ENCODE measurements at places on chromosomes 12 and 14. TPM values are rescaled to one million over a fixed set of nuclear protein-coding genes. Genes with fewer than 3 reads are reported as not detected.

ANO2 gene
- total RNA-seq: not detected

DNA sequence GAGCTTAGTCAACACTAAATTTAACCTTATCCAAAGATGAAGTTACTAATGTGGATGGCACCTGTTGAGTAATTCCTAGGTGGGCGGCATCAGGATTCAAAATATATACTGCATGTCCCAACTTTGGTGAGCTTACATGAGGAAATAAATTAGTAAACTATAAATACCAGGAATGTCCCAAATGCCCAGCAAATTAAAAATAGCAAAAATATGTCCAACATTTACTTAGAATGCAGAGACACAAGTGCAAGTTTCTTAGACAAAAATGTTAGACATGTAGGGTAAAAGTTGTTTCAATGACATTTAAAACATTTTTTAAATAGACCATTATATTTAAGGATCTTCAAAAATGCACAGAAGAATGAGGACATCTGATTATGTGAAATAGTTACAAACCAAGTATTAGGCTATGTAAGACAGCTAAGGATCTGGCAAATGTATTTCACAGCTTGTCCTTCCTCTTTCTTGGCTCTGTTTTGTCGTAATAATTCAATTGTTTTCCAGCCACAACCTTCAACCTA lies 115.9 kb downstream of the NAV3 start:
- no peaks in the 10 kb centered on the region for H3K36me3 ChIP-seq
- H3K4me1 ChIP-seq: peaks cover 5% of the 10 kb centered on the region
- no peak for DNase-seq
- H3K27me3 ChIP-seq: no peaks in the 10 kb centered on the region
- peak overlapping the region; percentile 9 for H3K27ac ChIP-seq
- no peak overlapping the region for H3K4me3 ChIP-seq

- H3K27me3 ChIP-seq: no peaks in the 10 kb centered on the region
- H3K36me3 ChIP-seq: no peaks in the 10 kb centered on the region
- no peak overlapping the region for H3K27ac ChIP-seq
- H3K4me1 ChIP-seq: no peaks in the 10 kb centered on the region
- no peak overlapping the region for H3K4me3 ChIP-seq
Observed at GRCh38 chr12:22360774-22361173, 26.3 kb upstream of the ST8SIA1 start.

ARMH4 gene
- total RNA-seq: not detected

GRCh38 chr12:61566183-61566582 lies 694.0 kb upstream of the USP15 start:
- no peak for DNase-seq
- H3K4me3 ChIP-seq: no peak overlapping the region
- H3K27ac ChIP-seq: no peak overlapping the region
- H3K27me3 ChIP-seq: no peaks in the 10 kb centered on the region
- peaks cover 6% of the 10 kb centered on the region for H3K4me1 ChIP-seq
- H3K36me3 ChIP-seq: no peaks in the 10 kb centered on the region

DNA sequence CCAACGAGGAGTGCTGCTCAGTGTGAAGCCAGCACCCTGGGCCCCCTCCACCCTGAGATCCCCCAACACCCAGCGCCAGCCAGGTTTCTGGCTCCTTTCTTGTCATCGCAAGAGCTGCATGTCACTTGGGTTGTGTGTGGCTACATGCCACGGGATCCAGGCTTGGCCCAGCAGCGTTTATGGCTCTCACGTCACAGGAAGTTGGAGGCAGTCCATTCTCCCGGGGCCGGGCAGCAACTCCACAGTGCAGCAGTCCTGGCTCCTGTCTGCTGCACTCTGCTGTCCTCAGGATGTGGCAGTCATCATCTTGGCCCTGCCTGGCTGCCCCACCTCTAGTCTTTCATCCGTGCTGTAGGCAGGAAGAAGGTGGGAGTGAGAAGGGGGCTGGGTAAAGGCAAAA lies 78.3 kb downstream of the AACS start:
- H3K4me3 ChIP-seq: no peak overlapping the region
- no peak overlapping the region for H3K27ac ChIP-seq
- peaks cover 12% of the 10 kb centered on the region for H3K36me3 ChIP-seq
- H3K4me1 ChIP-seq: peaks cover 11% of the 10 kb centered on the region

C12orf50 gene
- total RNA-seq: not detected

TAS2R42 gene
- not detected for total RNA-seq

DNA sequence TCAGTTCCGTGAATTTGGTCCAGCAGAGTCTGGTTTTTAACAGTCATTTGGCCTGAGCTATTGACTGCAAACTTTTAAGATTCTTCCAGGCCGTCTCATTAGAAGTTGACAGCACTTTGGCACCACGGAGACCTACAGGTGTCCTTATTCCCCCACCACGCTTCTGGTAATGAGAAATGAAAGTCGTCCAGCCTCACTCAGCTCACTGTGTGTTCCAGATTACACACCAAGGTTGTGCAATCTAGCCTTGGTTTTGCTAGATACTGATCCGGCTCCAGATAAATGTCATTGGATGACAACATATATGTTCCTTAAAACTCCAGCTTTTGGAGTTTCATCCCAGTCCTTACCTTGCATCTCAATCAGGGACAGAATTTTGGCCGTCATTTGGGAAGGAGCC lies 210.4 kb downstream of the CHST11 start:
- no peak overlapping the region for H3K27ac ChIP-seq
- no peak overlapping the region for H3K4me3 ChIP-seq
- H3K4me1 ChIP-seq: peaks cover 38% of the 10 kb centered on the region

DNA sequence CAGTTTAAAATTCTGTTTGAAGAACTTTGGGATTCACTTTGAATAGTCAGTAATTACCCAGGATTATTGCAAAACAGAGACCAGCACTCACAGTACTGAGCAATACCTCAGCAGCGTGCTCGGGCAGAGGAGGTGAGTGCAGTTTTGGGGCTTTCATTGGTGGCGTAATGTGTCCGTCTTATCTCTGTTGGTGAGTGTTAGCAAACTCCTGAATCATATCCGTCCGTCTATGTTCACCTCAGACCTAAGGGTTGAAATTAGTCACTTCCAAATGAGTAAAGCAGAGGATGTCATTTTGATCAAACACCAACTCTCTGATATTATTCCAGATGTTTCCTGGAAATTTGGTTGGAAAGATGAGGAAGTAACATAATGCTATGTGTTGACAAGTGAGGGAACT lies 82.8 kb downstream of the BORCS5 start:
- H3K27ac ChIP-seq: peak overlapping the region; percentile 59
- H3K4me1 ChIP-seq: peaks cover 15% of the 10 kb centered on the region
- H3K27me3 ChIP-seq: no peaks in the 10 kb centered on the region
- DNase-seq: peak; percentile 94

Data from MCF 10A (cell line).